MG63 (cell line): ENCODE measurements at places on chromosomes 16 and 17. TPM values are rescaled to one million over a fixed set of nuclear protein-coding genes. Genes with fewer than 3 reads are reported as not detected.
A peak's percentile ranks its signal among the peaks of the same experiment; 100 is the strongest.

DNA sequence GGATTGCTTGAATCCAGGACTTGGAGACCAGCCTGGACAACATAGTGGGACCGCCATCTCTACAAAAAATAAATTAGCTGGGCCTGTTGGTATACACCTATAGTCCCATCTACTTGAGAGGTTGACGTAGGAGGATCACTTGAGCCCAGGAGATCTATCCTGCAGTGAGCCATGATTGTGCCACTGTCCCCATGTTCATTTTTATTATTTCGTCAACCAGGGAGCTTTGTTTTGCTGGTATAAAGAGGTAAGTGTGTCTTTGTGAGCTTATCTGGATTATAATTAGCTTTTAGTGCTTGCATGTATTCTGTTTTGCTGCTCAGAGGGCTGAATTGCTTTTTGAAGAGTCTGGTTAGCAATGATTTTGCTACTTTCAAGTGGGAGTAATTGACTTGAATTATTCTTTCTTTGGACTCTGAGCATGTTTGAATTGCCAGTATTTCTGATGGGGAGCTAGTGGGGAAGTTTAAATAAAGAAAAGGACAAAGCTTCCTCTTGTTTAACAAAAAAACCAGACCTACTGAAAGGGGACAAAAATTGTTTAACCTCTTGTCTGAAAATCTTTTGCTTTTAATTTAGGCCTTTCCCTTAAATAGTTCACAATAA, 31.6 kb upstream of the BCAS3 start:
- no peak for DNase-seq

MILR1 gene
- total RNA-seq, result 5.6 and 19.0 TPM in 2 replicates

HOXB3 gene
- total RNA-seq, result 2.1 and 4.6 TPM in 2 replicates

DNA sequence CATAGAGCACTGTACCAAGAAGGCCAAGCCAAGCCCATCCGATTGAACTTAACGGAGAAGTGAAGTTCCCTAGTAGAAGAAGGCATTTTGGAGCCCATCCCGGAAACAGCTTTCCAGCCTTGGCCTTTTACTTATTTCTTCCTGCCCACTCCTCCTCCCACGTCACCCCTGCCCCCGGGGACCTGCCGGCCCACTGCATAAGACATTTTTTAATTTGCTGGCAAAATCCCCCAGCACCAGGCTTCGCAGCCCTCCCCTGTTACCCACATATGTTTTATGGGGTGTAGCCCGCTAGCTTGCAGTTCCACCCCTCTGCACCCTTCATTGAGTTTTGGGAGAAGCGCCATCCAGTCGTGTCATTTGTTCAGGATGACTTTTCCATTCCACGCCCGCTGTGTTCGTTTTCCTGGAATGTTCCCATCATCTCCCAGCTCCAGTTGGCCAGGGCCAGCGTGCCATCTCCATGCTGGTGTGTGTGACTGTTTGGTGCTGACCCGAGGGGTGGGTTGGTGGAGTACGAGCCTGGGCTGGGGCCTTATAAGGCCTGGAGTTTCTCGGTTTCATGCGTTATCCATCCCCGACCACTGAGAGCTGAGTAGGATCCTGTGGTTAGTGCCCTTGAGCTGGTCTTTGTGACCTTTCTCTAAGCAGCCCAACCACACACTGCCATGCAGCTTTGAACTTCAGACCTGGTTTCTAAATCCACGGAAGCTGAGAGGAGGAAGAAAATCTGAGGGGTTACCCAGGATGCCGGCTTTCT, 20.0 kb upstream of the TBX2 start:
- no peak for DNase-seq

DNA sequence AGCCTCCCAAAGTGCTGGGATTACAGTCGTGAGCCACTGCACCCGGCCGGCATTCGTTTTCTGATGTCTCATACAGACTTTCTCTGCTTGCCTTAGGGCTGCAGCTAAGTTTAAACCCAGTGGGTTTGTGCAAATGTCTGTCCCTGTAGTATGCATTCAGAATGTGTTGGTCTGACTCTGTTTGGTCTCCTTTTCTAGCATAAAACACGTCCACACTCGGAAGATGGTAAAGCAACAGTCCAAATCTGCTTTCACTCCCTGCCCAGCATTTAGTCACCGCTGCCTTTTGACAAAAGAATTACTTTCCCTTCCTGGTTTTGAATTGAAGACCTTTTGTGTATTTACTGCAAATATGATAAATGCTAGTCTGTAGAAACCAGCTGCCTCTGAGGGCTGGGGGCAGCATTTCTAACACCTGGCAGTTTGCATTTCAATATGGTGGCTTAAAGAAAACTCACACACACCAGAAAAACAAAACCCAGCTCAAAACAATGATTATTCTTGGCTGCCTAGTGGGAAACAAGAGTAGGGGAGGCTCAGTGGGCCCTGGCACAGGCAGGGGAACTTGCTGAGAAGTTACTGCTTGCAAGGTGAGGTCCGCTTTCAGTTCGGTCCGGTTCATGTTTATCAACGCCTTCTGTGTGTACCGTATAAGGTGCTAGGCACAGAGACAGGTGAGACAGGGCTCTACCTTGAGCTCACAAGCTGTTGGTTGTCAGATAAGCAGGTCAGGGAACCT, 56.9 kb downstream of the MSI2 start:
- DNase-seq, result no peak

GRCh38 chr17:7213895-7214299, 5.7 kb downstream of the DLG4 start:
- peak; percentile 26 for DNase-seq

DNA sequence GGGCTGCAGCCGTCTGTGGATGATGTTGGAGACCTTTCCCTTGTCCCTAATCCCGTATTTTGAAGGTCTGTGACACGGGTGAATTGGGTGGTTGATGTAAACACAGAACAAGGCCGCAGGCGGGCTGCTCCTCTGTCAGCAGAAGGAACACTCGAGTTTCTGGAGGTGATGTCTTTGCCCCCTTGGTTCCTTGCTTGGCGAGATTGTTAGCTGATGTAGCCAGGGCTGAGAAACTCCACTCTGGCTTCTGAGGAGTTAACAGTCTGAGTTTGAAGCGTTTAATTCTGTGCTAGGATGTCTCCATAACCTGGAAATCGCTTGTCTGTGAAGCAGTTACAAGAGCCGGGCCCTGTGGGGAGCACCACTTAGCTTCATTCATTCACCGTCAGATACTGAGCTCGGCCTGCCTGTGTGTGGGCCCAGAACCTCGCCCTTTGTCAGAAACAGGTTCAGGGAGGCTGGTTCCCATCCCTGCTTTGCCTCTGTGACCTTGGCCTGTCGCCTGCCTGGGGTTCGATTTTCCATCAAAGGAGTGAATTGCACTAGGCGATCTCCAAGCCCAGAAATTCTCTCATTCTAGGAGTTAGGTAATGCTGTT, 1.3 kb downstream of the MAPK8IP3 start:
- no peak for DNase-seq

GRCh38 chr17:48215583-48216139, 108.1 kb downstream of the SNX11 start:
- DNase-seq, result peak; percentile 30

DNA sequence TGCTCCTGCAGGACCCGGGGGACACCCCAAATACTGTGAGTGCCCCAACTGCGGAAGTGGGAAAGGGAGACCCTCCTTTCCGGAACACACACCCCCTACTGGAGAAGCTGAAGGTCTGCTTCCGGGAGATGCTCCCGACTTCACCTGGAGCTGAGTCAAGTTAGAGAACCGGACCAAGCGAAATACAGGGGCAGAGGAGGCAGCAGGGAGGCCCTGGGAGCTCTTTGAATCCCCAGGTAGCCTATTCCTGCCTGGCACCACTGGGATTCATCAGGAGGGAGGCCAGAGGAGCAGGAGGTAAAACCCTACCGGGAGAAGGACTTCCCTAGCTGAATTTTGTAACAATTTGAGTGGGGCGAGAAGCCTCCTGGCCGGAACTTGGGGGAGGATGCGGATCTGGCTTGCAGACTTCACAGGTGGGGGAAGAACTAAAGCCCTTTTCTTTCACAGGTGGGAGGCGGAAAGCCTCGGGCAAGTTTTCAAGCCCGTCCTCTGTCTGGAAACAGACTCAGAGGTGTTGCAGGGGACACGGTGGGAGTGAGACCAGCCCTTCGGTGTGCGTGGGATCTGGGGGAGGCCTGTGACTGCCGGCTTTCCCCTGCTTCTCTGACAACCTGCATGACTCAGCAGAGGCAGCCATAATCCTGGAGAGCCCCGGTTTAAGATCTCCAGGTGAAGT, 22.4 kb upstream of the TEKT1 start:
- DNase-seq, result peak; percentile 2

GRCh38 chr17:67613961-67614360, 103.8 kb upstream of the NOL11 start:
- DNase-seq, result no peak

DNA sequence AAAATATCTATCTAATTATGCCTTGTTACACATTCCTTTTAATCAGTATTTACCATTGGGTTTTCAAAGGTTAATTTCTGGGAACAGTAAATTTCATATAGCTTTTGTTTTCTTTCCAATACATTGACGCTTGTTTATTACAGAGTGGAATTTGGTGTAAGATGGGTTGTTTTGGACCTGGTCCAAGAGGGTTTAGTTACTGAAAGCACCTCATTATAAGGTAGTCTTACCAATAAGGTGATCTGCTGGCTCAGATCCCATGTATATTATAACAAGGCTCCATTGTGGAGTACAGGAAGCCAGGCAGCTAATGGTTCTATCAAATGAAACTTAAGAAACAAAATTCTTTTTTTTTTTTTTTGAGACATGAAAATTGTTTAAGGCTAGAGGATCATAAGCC, 87.3 kb upstream of the NACA2 start:
- DNase-seq, result no peak

DNA sequence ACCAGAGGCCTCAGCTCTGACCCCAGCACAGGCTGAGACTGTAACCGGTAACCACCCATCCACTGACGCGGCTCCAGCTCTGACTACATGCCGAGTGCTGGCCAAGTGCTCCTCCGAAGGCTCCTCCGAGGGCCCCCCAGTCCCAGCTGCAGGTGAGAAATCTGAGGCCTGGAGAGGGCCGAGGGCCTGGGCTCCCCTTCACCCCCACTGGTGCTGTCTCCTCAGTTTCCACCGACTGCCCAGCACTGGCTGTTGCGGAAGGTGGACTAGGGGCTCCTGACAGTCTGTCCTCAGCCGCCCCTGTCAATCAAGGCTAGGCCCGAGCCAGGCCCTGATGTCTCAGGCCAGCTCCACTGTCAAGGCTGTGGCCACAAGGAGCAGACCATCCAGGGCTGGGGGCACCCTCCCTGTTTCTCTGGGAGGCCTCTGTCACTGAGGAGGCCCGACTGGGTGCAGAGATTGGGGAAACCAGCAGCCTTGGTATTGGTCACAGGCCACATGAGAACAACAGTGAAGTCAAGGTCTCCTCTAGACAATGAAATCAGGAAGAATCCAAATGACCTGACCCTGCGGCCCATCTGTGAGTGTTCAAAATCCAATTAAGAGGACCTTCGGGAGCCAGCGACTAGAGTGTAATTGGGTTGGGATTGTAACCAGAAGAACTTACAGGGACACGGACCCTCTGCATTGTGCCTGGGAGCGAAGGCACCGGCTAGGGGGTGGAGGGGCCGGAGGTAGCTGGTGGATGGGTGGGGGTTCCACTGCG, 5.1 kb downstream of the TMEM235 start:
- DNase-seq, result no peak

- DNase-seq, result no peak
These were observed 33.9 kb downstream of the NGFR start for GRCh38 chr17:49528966-49529365.

KCNJ12 gene
- 5.2 and 5.6 TPM in 2 replicates for total RNA-seq

DNA sequence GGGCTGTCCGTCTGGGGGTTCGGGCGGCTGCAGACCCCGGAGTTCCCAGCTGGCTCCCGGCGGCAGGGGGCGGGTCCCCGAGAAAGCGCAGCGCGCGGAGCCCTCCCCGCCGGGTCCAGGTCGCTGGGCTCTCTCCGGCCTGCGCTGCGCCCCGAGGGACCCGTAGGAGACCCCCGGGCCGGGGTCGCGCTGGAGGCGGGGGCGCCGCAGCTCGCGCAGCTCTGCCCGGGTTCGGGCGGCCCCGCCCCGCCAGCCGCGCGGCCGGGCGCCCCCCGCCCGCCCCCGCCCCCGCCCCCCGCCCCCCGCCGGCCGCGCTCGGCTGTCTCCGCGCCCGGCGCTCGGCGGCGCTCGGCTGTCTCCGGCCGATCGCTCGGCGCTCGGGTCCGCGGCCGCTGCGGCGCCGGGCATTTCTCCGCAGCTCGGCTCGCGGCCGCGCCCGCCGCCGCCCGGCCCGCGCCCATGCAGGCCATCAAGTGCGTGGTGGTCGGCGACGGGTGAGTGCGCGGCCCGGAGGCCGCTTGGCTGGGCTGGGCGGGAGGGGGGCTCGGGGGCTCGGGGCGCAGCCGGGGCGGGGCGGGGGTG, at the start of gene RAC3:
RAC3 (plus strand) TSS at position 376 of the 582 bp plus-strand sequence; CDS start at position 460, 84 bp downstream.
- no peak for DNase-seq
